Ascending aorta (tissue), 2 donors: ENCODE measurements at places on chromosomes 5 and 9. TPM values are rescaled to one million over a fixed set of nuclear protein-coding genes. Genes with fewer than 3 reads are reported as not detected.

DNA sequence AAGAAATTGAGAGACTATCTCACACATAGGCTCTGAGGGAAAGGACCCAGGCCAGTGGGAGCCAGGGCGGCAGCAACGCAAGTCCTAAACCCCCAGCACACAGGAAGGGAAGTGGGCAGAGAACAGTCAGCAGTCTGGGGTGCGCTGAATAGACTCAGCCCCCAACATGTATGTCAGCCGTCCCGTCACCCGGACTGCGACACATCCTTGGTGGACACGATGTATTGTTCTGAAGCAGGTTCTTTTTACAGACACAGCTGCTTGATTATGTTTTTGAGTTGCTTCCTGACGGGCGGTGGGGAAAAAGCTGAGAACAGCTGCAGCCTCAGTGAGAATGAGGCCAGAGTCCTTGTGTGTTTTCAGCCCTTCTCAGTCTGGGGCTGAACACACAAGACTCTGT is 64.1 kb upstream of the CXCL14 start:
- H3K27ac ChIP-seq: no peak overlapping the region
- no peak overlapping the region for H3K4me3 ChIP-seq
- H3K4me1 ChIP-seq: no peaks in the 10 kb centered on the region
- H3K27me3 ChIP-seq: no peaks in the 10 kb centered on the region

GRCh38 chr5:83496626-83497025 is 25.1 kb downstream of the VCAN start:
- H3K36me3 ChIP-seq: peaks cover 25% of the 10 kb centered on the region
- no peaks in the 10 kb centered on the region for H3K27me3 ChIP-seq
- no peak overlapping the region for H3K27ac ChIP-seq
- H3K4me3 ChIP-seq: no peak overlapping the region

GRCh38 chr5:180155365-180155926 is 53.6 kb downstream of the RASGEF1C start:
- DNase-seq: no peak
- no peaks in the 10 kb centered on the region for H3K27me3 ChIP-seq
- H3K4me1 ChIP-seq: no peaks in the 10 kb centered on the region

DNA sequence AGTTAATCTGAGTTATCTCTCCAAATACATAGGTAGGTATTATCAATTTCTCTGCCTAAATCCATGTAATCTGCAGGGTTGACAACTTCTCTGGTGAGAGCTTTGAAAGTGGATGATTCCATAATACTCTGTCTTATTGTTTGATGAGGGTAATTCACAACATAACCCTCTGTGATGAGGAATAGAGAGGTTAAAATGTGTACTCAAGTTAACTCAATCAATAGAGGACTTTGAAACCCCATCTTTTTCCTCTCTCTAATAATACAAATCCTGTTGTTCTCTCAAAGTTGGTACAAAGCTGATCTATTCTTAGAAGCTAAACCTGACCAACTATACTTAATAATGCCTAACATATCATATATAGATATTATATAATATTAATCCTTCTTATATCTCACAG is 100.1 kb downstream of the PLPPR1 start:
- H3K36me3 ChIP-seq: no peaks in the 10 kb centered on the region
- H3K4me3 ChIP-seq: no peak overlapping the region
- no peak overlapping the region for H3K27ac ChIP-seq
- no peaks in the 10 kb centered on the region for H3K27me3 ChIP-seq
- no peak for DNase-seq

- H3K4me1 ChIP-seq: no peaks in the 10 kb centered on the region
Measured at GRCh38 chr9:110810262-110810976, 141.8 kb downstream of the MUSK start.

- H3K36me3 ChIP-seq: no peaks in the 10 kb centered on the region
- no peak for DNase-seq
- H3K27me3 ChIP-seq: no peaks in the 10 kb centered on the region
Measured at GRCh38 chr5:83093692-83094091, 16.3 kb downstream of the XRCC4 start.

- H3K27me3 ChIP-seq: no peaks in the 10 kb centered on the region
- H3K36me3 ChIP-seq: no peaks in the 10 kb centered on the region
- H3K4me1 ChIP-seq: no peaks in the 10 kb centered on the region
- H3K27ac ChIP-seq: no peak overlapping the region
- no peak overlapping the region for H3K4me3 ChIP-seq
Measured at GRCh38 chr9:34553511-34554021, 30.8 kb upstream of the ENHO start.

GRCh38 chr5:157282150-157282549 is 16.2 kb downstream of the CYFIP2 start:
- H3K27me3 ChIP-seq: no peaks in the 10 kb centered on the region
- no peaks in the 10 kb centered on the region for H3K4me1 ChIP-seq
- DNase-seq: no peak
- H3K27ac ChIP-seq: no peak overlapping the region
- no peak overlapping the region for H3K4me3 ChIP-seq
- no peaks in the 10 kb centered on the region for H3K36me3 ChIP-seq

- H3K4me1 ChIP-seq: no peaks in the 10 kb centered on the region
- H3K4me3 ChIP-seq: no peak overlapping the region
- no peak for DNase-seq
- H3K27ac ChIP-seq: no peak overlapping the region
Measured at GRCh38 chr9:78644359-78644758, 347.4 kb downstream of the PSAT1 start.

GRCh38 chr5:95471942-95472341 is 80.8 kb downstream of the FAM81B start:
- DNase-seq: no peak
- H3K36me3 ChIP-seq: peaks cover 27% of the 10 kb centered on the region
- no peak overlapping the region for H3K27ac ChIP-seq
- H3K27me3 ChIP-seq: no peaks in the 10 kb centered on the region
- no peaks in the 10 kb centered on the region for H3K4me1 ChIP-seq

DNA sequence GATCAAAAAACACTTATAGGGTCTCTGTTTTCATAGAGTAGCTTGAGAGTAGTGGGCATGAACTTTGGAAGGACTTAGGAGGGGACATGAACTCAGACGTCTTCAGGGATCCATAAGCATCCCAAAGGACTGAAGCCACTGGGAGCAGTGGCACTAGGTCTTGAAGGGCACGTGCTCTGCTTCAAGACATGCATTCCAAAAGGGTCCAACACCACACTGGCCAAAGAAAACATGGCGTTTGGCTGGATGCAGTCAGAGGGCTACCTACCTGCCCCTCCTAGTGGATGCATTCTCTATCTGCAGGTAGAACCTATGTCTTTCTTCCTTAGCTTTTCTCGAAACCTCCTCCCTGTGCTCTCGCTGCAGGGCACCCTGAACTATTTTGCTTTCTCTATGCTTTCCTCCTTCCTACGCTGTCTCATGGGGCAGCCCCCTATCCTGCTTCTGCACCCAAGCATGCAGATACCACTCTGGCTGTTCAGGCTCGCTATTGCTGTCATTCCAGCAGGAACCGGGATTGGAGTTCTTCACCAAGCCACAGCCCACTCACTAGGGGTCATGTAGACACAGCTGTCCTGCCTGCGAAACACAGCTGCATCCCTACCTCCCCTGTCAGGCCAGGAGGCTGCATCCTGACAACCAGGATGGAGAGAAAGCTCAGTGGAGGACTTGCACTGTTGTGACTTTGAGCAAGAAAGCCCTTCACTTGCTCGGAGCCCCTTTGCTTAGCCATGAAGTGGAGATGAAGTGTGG is 11.9 kb downstream of the FAM240B start:
- H3K27me3 ChIP-seq: no peaks in the 10 kb centered on the region
- no peaks in the 10 kb centered on the region for H3K4me1 ChIP-seq
- H3K27ac ChIP-seq: no peak overlapping the region
- H3K4me3 ChIP-seq: no peak overlapping the region
- no peak for DNase-seq

- H3K36me3 ChIP-seq: no peaks in the 10 kb centered on the region
- H3K27ac ChIP-seq: peak within 1 kb of the TSS; percentile 24
- no peaks in the 10 kb centered on the region for H3K4me1 ChIP-seq
- H3K4me3 ChIP-seq: peak within 1 kb of the TSS; percentile 83
Measured at GRCh38 chr9:89497978-89498851, at the start of gene SEMA4D. Gene SEMA4D, minus strand, starts transcription at chr9:89498113. Its CDS starts 92,657 bp downstream, at chr9:89405456.

GRCh38 chr9:124000784-124001457 is 10.6 kb upstream of the LHX2 start:
- H3K27ac ChIP-seq: no peak overlapping the region
- no peaks in the 10 kb centered on the region for H3K36me3 ChIP-seq
- H3K4me1 ChIP-seq: no peaks in the 10 kb centered on the region
- peaks cover 17% of the 10 kb centered on the region for H3K27me3 ChIP-seq

- H3K27ac ChIP-seq: no peak overlapping the region
- H3K27me3 ChIP-seq: no peaks in the 10 kb centered on the region
- DNase-seq: no peak
Measured at GRCh38 chr9:85925493-85925892, 15.5 kb upstream of the NAA35 start.

DNA sequence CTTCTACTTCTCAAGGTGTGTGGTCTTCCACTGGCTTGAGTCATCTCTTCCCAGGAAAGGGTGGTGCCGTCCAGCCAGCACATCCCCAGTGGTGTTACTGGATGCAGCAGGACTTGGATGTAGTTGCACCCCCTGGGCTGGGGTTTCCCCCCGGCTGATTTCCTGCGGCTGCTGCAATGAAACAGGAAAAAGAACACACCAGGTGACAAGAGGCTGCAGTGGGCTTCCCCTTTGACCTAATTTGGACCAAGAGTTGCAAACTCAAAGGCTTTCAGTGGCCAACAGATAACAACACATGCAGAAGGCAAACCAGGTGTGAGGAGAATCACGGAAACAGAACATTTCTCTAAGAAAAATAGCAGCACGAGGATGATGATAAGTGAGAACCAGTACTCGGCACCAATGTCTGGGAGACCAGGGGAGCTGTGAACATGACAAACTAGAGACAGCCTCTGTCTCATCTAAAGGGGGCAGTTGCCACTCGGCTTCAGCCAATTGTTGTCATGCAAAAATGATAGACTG is 83.7 kb downstream of the PDE6A start:
- no peaks in the 10 kb centered on the region for H3K36me3 ChIP-seq
- H3K4me1 ChIP-seq: no peaks in the 10 kb centered on the region
- no peaks in the 10 kb centered on the region for H3K27me3 ChIP-seq
- H3K4me3 ChIP-seq: no peak overlapping the region
- DNase-seq: no peak

DNA sequence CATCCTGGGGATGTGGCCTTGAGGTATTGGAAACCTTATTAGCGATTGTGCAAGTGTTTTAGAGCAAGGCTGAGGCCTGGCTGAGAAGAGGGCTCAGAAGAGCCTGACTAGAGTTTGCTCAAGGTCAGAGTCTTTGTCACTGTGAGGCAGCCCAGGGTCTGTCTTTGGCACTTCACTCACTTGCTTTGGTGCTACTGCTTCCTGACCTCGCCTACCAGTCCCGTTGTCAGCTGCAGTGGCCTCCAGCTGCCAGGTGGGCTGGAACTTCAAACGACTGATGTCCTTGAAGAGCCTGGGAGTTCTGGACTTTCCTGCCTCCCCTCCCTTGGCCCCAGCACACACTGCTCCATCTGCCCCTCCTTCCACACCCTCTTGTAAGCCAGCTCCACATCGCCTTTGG is 228.0 kb downstream of the SNX18 start:
- no peak for DNase-seq
- no peak overlapping the region for H3K4me3 ChIP-seq
- H3K36me3 ChIP-seq: no peaks in the 10 kb centered on the region
- H3K4me1 ChIP-seq: peaks cover 20% of the 10 kb centered on the region
- H3K27ac ChIP-seq: peak overlapping the region; percentile 23
- H3K27me3 ChIP-seq: no peaks in the 10 kb centered on the region

- peaks cover 43% of the 10 kb centered on the region for H3K36me3 ChIP-seq
- no peaks in the 10 kb centered on the region for H3K27me3 ChIP-seq
- no peak overlapping the region for H3K4me3 ChIP-seq
- peaks cover 32% of the 10 kb centered on the region for H3K4me1 ChIP-seq
- DNase-seq: no peak
- no peak overlapping the region for H3K27ac ChIP-seq
Measured at GRCh38 chr5:176532795-176533194, 4.4 kb downstream of the RNF44 start.

- no peaks in the 10 kb centered on the region for H3K4me1 ChIP-seq
- no peaks in the 10 kb centered on the region for H3K27me3 ChIP-seq
- H3K36me3 ChIP-seq: no peaks in the 10 kb centered on the region
- H3K4me3 ChIP-seq: no peak overlapping the region
- DNase-seq: no peak
Measured at GRCh38 chr9:31519011-31519410, 865.4 kb upstream of the ACO1 start.

FRRS1L gene
- 0.11 TPM for total RNA-seq

WASHC1 gene
- total RNA-seq: 6.8 TPM

CCNJL gene
- not detected for total RNA-seq

DND1 gene
- total RNA-seq: 3.5 TPM

CCNI2 gene
- not detected for total RNA-seq

FAM81B gene
- total RNA-seq: not detected

TEK gene
- total RNA-seq: 31.8 TPM

PCDHGA11 gene
- total RNA-seq: 5.3 TPM

ORM1 gene
- 53.3 TPM for total RNA-seq

OMD gene
- total RNA-seq: 36.2 TPM

CD274 gene
- 23.8 TPM for total RNA-seq
